ENCODE measurements at places on chromosomes 2 and 18.

DNA sequence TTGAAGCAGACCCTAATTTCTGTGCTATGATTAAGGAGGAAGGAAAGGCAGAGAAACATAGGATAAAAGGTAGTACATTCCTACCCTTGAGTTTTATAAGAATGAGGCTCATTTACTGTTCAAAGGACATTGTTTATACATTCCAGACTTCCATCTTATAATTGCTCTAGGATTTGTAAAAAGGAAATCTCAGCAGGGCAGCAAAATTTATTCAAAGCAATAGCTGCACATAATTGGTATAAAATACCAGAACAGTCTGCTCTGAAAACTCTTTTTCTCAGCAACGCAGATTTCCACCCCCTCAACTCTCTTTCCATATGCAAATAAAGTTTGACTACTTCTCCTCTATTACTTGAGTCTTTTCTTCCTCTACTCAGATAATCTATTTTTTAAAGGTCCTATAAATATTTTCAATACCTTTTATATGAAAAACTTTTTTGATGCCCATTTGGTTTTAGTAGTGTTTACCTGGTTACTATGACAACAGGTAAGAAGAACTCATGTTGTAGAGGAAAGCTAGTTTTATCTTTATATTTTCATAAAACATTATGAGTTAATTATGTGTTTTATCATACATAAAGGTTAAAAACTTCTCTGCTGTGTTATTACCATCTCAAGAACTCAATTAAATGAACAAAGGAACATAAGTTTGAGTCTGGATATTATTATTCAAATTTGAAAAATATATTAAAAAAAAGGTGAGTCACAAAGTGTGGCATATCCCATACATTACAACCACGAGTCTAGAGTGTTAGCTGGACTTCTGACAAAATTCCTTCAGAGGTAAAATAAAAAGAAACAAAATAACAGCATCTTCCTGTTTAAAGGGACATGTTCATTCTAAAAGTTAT is 19.9 kb downstream of the RBMS1 start:
- DNase-seq: no peak

DNA sequence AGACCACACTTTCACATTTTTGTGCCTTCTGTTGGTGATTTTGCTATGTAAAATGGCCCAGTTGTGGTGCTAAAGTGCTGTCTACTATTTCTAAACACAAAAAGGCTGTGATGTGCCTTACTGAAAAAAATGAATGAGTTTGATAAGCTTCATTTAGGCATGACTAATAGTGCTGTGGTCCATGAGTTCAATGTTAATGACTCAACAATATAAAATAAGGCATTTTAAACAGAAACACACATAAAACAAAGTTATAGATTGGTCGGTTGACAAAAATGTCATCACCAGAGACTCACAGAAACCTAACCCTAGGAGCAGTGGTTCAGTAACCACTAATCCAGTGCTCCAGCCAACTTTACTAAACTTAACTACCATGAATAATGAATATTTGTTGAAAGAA is 160.0 kb downstream of the DNAH6 start:
- DNase-seq: no peak

DNA sequence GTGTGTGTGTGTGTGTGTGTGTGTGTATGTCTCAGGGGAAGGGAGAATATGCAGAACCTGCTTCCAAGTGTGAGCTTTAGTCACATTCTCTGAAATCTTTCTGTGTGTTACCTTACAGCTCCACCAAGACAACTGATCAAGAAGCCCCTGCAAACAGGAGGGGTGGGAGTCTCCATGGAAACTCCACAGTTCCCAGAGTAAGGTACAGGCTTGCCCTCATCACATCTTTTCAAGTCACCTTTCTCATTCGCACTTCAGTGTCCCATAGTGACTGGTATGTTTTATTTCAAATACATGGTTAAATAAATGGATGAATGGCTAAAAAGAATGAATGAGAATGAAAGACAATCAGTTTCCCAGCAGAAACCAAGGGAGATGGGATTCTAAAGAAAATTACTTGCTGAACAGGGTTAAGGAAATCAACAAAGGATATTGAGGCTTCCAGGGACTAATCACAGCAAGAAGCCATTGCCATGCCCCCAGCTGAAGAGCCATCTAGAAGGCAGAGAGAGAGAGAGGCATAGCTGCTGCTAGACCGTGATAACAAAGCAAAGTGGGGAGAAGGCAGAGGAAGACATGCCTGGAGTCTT is 987.2 kb upstream of the CELF4 start:
- DNase-seq: no peak

- DNase-seq: no peak
These were observed 314.8 kb downstream of the MYCN start for GRCh38 chr2:16255120-16255519.

Measured in T-helper 9 cell (primary cell).